Upper lobe of left lung (tissue), 6 donors: ENCODE measurements at places on chromosomes 7 and 10. TPM values are rescaled to one million over a fixed set of nuclear protein-coding genes. Genes with fewer than 3 reads are reported as not detected.

DNA sequence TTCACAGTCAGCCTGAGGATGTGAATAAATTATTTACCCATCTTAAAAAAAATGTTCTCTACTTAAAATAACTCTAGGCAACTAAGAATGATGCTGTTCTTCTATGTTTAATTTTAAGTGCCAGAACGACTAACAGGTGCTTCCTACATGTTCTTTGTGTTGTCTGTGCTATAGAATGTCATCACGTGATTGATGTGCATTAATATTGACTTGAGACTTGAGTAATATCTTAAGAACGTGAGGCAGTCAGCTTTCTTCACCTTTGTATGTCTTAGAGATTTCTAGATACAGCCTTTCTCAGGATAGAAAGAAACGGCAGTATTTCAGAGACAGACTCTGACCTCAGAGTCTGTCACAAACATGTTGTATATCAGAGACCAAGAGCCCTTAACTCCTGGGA, 274.6 kb downstream of the KCND2 start:
- H3K27ac ChIP-seq, result no peak overlapping the region
- no peaks in the 10 kb centered on the region for H3K36me3 ChIP-seq
- no peaks in the 10 kb centered on the region for H3K27me3 ChIP-seq
- no peak overlapping the region for H3K4me3 ChIP-seq
- no peak for DNase-seq

DNA sequence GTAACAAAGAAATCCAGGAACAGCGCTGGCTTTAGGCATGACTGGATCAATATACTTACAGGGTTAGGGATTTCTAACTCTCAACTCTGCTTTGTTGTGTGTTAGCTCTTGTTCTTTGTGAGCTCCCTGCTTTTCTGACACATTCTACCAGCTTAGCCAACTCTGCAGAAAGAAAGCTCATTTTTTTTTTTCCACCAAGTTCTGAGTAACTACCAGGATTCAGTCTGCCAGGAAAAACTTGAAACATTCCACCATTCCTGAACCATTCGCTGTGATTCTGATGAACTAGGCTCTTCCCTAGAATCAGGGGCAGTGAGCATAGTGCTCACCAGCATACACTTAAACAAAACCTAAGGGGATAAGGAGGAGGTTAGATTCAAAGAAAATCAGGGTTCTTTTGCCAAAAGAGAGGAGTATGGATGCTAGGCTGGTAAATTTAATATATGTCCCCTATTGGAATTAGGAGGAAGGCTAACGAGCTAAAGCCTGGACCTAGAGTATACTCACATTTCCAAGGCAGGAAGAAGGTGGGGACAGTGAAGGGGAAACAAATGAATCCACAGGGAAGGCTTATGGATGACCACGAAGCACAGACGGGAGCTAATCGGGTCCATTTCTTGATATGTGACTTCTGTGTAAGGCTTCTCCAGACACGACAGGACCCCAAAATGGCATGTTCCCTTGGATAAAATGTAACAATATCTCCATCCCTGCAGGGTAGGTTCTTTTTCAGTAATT, 183.4 kb downstream of the PRKG1 start:
- H3K4me1 ChIP-seq, result no peaks in the 10 kb centered on the region
- no peak for DNase-seq
- no peak overlapping the region for H3K27ac ChIP-seq
- no peaks in the 10 kb centered on the region for H3K27me3 ChIP-seq
- H3K36me3 ChIP-seq, result no peaks in the 10 kb centered on the region

GRCh38 chr10:79070081-79070605, 1.4 kb downstream of the ZMIZ1 start:
- H3K4me3 ChIP-seq, result peak overlapping the region; percentile 66
- peak overlapping the region; percentile 95 for H3K27ac ChIP-seq
- DNase-seq, result peak; percentile 91

DNA sequence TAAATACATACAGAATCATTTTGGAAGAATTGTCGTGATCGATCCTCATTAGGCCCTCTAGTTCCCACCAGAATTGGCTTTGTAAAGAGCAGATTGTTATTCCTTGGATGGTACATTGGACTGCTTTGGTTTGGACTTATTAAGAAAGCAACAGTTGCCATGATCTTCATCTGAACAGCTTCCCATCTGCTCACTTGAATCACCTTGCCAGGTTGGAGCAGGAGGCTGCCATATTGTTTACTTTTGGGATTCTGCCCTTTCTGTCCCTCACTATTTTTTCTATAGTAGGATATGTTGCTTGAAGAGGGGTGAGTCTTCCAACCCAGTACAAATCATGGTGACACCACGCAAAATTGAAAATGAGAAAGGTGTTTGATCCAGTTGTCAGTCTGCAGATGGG, 199.6 kb downstream of the TCF7L2 start:
- no peaks in the 10 kb centered on the region for H3K27me3 ChIP-seq
- peaks cover 50% of the 10 kb centered on the region for H3K36me3 ChIP-seq
- no peak overlapping the region for H3K27ac ChIP-seq
- no peak for DNase-seq
- peaks cover 4% of the 10 kb centered on the region for H3K4me1 ChIP-seq
- no peak overlapping the region for H3K4me3 ChIP-seq

- H3K4me1 ChIP-seq, result no peaks in the 10 kb centered on the region
- H3K36me3 ChIP-seq, result no peaks in the 10 kb centered on the region
- H3K27me3 ChIP-seq, result no peaks in the 10 kb centered on the region
- DNase-seq, result no peak
These were observed 23.2 kb upstream of the FGL2 start for GRCh38 chr7:77222819-77223218.

GRCh38 chr7:36023033-36023560, 130.0 kb upstream of the EEPD1 start:
- DNase-seq, result no peak
- no peak overlapping the region for H3K4me3 ChIP-seq
- peaks cover 4% of the 10 kb centered on the region for H3K4me1 ChIP-seq
- H3K27ac ChIP-seq, result no peak overlapping the region
- no peaks in the 10 kb centered on the region for H3K36me3 ChIP-seq

DNA sequence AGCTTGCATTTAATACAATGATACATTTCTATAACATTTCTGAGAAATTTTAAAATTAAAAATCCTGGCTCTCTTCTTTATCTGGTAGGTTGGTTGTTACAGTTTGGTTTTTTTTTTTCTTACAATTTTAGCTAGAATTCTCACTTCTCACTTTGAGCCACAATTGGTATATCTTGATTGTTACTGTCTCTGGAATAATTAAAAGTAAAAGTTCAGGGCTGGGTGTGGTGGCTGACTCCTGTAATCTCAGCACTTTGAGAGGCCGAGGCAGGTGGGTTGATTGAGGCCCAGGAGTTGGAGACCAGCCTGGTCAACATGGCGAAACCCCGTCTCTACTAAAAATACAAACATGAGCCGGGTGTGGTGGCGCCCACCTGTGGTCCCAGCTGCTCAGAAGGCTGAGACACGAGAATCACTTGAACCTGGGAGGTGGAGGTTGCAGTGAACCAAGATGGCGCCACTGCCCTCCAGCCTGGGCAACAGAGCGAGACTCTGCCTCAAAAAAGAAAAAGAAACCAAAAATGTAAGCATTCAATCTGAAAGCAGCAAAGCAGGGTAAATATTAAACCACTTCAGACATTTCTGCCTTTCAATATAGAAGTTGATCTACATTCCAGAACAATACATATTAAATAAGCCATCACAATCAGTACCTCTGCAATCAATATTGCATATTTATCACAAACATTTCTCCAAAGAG, 88.6 kb upstream of the PFKP start:
- no peak overlapping the region for H3K4me3 ChIP-seq
- H3K27me3 ChIP-seq, result no peaks in the 10 kb centered on the region
- DNase-seq, result no peak
- peak overlapping the region; percentile 5 for H3K27ac ChIP-seq
- H3K36me3 ChIP-seq, result no peaks in the 10 kb centered on the region

GRCh38 chr10:86346799-86347665, 19.6 kb downstream of the GRID1 start:
- H3K27me3 ChIP-seq, result no peaks in the 10 kb centered on the region
- H3K27ac ChIP-seq, result peak overlapping the region; percentile 73
- peaks cover 4% of the 10 kb centered on the region for H3K4me1 ChIP-seq
- H3K4me3 ChIP-seq, result no peak overlapping the region
- no peaks in the 10 kb centered on the region for H3K36me3 ChIP-seq
- DNase-seq, result no peak

GRCh38 chr10:72275351-72276012, 1.8 kb downstream of the DDIT4 start:
- H3K27ac ChIP-seq, result peak overlapping the region; percentile 97
- H3K27me3 ChIP-seq, result no peaks in the 10 kb centered on the region
- DNase-seq, result no peak
- H3K4me3 ChIP-seq, result peak overlapping the region; percentile 81
- peaks cover 48% of the 10 kb centered on the region for H3K4me1 ChIP-seq

- H3K4me3 ChIP-seq, result peak overlapping the region; percentile 82
- H3K36me3 ChIP-seq, result no peaks in the 10 kb centered on the region
- DNase-seq, result no peak
These were observed 2.1 kb downstream of the KIF5B start for GRCh38 chr10:32054094-32054493.

DNA sequence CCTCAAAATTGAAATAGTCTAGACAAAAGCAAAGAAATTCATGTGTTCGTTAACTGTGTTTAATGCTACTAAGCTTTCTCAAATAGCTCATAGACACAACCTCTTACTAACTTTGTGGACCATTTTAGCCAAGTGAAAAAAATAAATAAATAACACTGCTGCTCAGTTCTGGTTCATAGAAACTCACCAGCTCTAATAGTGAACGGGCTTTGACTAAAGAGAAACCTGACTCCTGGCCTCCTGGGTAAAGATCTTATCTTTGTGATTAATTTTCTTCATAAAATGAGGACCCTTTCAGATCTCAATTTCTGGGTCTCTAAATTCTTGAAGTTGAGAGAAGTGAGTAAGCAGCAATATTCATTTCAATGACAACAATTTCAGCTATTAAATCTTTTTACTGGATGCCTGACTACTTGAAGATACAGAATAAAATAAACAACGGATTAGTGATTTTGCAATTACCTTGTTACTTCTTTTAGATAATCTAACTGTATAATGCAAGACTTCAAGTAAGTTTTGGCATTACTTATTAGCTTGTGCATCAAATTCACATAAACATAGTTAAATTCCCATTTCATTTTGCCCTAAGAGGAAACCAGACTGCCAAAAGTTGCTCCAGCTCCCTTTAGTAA, 3.1 kb downstream of the CADPS2 start:
- peaks cover 28% of the 10 kb centered on the region for H3K4me1 ChIP-seq
- no peak overlapping the region for H3K27ac ChIP-seq
- no peak for DNase-seq

The SEPHS1 gene
- 31.8 TPM for total RNA-seq

The RUFY2 gene
- total RNA-seq, result 11.1 TPM

The FBXO24 gene
- total RNA-seq, result 0.77 TPM
